ENCODE measurements at places on chromosomes 6 and 20. TPM values are rescaled to one million over a fixed set of nuclear protein-coding genes. Genes with fewer than 3 reads are reported as not detected.

- DNase-seq, result no peak
Observed at GRCh38 chr6:31630177-31630934, 9.8 kb downstream of the PRRC2A start.

DNA sequence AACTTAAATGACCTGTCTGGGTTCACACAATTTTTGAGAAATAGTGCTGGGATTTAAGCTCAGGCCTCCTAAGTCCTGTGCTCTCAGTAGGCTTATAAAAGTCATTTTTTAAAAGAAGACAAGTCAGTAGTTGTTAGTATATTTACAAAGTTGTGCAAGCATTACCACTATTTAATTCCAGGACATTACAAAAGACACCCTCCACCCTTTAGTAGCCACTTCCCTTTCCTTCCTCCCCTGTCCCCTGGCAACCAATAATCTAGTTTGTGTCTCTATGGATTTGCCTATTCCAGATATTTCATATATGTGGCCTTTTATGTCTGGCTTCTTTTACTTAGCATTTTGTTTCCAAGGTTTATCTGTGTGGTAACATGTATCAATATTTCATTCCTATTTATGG is 37.6 kb downstream of the HMGN3 start:
- DNase-seq, result no peak

- DNase-seq, result no peak
Observed at GRCh38 chr6:36413489-36414480, 26.3 kb upstream of the ETV7 start.

DNA sequence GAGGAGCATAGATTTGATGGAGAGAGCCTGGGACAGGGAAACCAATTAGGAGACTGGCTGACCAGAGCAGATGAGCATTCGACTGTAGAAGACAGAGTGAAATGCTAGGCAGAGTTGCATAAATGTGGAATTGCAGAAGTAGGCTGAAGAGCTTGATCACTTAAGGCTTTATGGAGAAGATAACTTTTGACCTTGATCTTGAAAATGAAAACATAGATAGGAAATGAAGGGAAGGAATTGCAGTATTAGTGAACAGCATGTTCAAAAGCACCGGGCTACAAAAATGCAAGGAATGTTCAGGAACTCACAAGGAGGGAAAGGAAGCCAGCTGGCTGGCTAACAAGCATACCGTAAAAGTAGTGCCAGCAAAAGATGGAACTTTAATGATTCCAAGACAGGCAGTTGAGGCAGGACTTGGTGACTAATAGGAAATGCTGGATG is 20.5 kb upstream of the LTV1 start:
- DNase-seq, result no peak

Gene FHL5
- not detected for total RNA-seq

DNA sequence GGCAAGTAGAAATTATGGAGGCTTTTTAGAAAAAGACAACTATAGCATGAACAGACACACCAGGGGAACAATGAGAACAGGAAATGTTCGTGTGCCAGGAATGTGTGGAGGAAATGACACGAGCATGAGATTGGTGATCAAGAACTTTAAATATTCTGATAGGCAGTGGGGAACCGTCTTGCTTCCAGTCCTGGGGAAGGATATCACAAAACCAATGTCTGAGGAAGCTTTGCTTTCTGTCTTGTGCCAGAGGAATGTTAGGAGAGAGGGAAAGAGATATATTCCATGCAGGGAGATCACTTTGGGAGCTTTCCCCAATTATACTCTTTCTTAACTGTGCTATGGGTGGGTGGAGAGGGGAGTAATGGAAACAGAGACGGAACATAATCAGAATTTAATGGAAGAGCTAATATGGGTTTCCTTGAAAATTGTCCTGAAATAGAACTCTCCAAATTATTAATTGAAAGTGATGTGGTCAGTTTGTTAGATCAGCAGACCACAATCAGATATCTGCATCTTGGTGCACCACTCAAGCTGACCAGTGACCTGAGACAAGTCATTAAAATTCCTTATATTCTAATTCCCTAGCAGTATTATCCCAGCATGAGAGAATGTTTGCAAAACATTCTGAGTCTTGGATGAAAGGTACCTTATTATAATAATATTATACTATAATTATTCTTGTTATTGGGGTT is 178.2 kb downstream of the SOX4 start:
- DNase-seq, result no peak

Gene LAMA2
- 0.02 TPM for total RNA-seq

GRCh38 chr20:22226849-22227700 is 357.3 kb downstream of the FOXA2 start:
- no peak for DNase-seq

GRCh38 chr6:14873781-14874441 is 372.0 kb upstream of the JARID2 start:
- no peak for DNase-seq

DNA sequence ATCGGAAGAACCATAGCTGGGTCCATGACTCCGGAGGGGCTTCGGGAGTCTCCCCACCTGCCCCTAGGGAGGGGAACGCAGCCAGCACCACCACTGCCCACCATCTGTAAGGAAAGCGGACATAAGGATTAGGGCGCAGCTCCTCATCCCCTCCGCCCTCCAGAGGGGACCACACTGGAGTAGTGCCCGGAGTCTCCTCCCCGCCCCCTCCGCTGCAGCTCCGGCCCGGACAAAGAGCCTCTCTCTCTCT is 628 bp downstream of the SLC35B2 start:
- no peak for DNase-seq

Gene CLVS2
- not detected for total RNA-seq

DNA sequence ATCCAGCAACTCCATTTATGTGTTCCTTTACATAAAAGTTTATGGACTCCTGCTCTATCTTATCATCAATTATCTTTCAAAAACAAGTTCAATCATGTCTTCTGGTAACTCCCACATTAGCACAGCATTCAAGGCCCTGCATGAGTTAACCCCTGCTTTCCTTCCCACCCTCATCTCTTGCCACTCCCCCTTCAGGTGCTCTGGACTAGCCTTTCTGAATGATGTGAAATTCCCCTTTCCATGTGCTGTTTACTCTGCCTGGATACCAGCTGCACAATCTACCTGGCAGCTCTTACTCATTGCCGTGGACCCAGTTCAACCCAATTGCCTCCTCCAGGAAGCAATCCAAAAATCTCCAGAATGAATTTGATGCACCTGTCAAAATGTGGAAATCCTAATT is 11.9 kb downstream of the ADGRF4 start:
- DNase-seq, result no peak

GRCh38 chr6:170047823-170048222 is 243.1 kb downstream of the DLL1 start:
- no peak for DNase-seq

DNA sequence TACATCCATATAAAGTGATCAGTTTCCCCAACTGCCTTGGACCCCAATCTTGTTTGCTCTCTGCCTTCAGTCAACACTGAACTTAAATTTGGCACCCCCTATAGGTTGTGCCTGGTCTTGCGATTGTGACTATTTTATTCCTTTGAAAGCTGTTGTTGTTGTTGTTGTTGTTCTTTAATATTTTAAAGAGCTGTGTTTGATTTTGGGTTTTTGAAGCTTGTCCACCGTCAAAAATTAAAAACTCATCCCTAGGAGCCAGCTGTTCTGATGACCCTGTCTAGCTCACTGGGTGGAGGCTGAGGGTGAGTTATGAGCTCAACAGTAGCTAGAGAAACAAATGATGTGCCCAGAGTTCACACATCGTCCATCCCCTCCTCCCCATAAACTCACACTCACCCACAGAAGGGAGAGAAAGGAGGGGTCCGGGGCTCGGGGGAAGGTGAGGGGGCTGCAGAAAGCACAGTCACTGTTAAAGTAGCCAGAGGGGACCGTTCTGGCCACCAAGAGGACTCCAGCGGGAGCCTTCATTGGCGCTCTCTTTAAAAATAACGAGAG is 4.0 kb downstream of the SIM1 start:
- no peak for DNase-seq

All from naive thymus-derived CD4-positive, alpha-beta T cell (primary cell).